ENCODE measurements at places on chromosomes 11 and 22. TPM values are rescaled to one million over a fixed set of nuclear protein-coding genes. Genes with fewer than 3 reads are reported as not detected.

The TEF gene
- 30.9 TPM for total RNA-seq

The PGM2L1 gene
- 8.7 TPM for total RNA-seq

The C11orf97 gene
- not detected for total RNA-seq

The APOA4 gene
- not detected for total RNA-seq

The OR5AR1 gene
- total RNA-seq = not detected

The SEPTIN5 gene
- total RNA-seq = 709 TPM

The PGA5 gene
- 15.0 TPM for total RNA-seq

The ACTN3 gene
- not detected for total RNA-seq

The NXPE2 gene
- total RNA-seq = 20.2 TPM

The KIRREL3 gene
- 0.82 TPM for total RNA-seq

The STK33 gene
- total RNA-seq = 2.0 TPM

The MGAT3 gene
- total RNA-seq = 10.1 TPM

The RGL4 gene
- total RNA-seq = not detected

DNA sequence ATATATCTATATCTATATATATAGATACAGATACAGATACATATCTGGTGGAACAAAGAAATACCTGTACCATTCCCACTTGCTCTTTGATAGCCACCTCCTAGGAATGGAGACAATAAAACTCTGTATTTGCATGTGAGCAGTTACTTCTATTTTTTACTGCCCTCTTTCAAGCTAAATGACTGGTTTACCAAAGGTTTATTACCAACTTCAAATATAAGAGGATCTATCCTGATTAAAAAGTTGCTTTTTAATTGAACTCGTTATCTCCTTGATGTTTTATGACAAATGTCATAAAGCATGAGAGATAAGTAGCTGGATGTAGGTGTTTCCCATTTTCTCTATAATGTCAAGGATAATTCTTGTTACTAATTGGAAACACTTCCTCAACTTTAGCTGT lies 21.7 kb upstream of the GRIK4 start:
- no peak for DNase-seq

DNA sequence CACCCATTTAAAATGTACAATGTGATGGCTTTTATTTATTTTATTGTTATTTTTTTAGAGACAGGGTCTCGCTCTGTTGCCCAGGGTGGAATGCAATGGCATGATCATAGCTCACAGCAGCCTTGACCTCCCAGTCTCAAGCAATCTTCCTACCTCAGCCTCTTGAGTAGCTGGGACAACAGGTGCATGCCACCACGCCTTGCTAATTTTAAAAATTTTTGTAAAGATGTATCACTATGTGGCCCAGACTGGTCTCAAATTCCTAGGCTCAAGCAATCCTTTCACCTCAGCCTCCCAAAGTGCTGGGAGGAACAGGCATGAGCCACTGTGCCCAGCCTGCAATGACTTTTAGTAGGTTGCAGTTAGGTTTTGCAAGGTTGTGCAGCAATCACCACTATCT lies 14.3 kb downstream of the CLDN5 start:
- no peak for DNase-seq

- DNase-seq = no peak
Observed at GRCh38 chr22:22948651-22949571, 61.3 kb downstream of the IGLL5 start.

GRCh38 chr22:22721681-22722354 lies 77.4 kb downstream of the GGTLC2 start:
- DNase-seq = no peak

- DNase-seq = no peak
Observed at GRCh38 chr22:28999919-29000556, 61.6 kb downstream of the C22orf31 start.

DNA sequence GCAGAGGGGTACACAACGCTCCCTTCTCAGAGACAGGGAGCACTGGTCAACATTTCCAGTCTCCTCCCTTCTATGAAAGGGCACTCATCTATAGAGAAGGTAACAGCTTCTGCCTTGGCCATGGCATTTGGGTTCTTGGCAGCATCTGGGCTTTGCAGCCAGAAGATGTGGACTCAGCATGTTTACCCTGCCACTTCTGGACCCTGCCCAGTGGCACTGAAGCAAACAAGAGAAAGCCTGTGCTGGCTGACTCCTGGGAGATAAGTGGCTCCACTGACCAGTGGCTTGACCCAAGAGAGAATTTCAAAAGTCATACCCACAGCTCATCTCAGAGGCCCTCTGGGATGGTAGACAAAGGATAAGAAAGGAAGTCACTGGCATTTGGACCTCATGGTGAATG lies 8.0 kb downstream of the CSNK2A3 start:
- no peak for DNase-seq

DNA sequence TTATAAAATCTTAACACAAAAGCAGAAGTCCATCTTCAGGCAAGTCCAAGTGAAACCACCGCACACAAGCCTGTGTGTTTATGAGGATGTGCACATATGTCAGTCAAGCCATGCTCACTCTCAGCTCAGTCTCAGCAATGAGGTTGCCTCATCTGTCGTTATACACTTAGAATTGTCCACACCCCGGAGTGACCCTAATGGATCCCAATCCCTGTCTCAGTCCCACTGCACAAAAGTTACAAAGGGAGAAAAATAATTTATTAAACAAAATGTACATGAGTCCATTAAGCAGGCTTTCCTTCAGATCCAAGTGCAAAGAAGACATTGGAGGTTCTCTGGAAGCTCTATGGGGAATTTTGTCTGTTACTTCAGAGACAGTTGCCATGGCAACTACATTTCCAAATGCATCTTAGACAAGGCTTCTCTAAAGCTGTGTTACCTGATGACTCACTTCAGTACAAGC lies 24.4 kb downstream of the OR8B12 start:
- DNase-seq = no peak

- DNase-seq = no peak
Observed at GRCh38 chr22:49735901-49736421, 91.7 kb downstream of the BRD1 start.

DNA sequence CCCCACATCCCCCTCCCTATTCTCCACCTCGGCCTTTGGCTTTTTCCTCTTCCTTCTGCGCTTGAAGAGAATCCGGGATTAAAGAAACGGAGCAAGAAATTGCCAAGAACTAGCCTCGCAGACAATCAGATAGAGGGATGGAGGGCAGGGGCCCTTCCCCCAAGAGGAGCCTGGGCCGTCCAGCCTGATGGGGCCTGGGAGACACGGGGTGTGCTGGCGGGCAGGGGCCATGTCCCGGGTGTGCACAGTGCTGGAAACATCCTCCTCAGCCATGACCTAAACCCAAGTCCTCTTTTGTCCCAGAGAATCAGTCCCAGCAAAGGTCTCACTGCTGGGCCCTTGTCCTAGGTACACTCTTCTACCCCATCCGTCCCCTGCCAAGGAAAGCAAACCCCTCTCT lies 47.7 kb upstream of the LMO1 start:
- no peak for DNase-seq

- DNase-seq = no peak
Observed at GRCh38 chr22:33467620-33468095, 409.5 kb upstream of the SYN3 start.

GRCh38 chr22:30810105-30810504 lies 115.4 kb downstream of the OSBP2 start:
- DNase-seq = no peak

- DNase-seq = no peak
Observed at GRCh38 chr22:45210991-45211390, 29.7 kb downstream of the KIAA0930 start.

GRCh38 chr11:73359341-73359740 lies 16.9 kb upstream of the RELT start:
- no peak for DNase-seq

DNA sequence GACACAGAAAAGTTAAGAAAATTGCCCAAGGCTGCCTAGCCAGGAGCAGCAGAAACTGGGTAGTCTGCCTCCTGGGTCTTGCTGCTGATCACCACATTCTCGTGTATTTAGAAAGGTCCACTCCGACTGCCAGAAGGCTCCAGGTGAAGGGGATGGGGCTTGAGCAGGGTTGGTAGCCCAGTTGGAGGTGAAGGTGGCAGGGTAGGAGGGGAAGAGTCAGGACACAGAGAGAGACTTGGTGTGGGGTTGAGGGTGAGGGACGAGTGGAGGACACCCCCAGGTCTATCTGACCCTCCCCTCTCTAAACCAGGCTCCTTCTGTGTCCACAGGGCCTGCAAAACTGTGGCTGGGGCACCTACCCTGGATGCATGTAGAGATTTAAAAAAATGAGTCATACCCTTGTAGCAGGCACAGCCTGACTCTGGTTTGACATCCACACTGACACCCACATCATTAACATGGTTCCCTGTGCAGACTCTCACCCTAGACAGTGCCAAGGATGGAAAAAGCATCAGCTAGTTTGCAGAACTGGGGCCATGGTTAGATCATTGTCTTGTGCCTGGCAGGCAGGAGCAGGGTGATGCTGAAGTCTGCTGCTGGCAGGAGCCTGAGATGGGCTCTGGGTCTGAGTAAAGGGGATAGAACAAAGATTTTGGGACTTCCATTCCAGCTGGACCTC lies 273.2 kb downstream of the TENM4 start:
- no peak for DNase-seq

GRCh38 chr11:121282886-121283502 lies 9.6 kb upstream of the SC5D start:
- DNase-seq = no peak

- DNase-seq = no peak
Observed at GRCh38 chr11:111707039-111707690, 59.0 kb downstream of the PPP2R1B start.

DNA sequence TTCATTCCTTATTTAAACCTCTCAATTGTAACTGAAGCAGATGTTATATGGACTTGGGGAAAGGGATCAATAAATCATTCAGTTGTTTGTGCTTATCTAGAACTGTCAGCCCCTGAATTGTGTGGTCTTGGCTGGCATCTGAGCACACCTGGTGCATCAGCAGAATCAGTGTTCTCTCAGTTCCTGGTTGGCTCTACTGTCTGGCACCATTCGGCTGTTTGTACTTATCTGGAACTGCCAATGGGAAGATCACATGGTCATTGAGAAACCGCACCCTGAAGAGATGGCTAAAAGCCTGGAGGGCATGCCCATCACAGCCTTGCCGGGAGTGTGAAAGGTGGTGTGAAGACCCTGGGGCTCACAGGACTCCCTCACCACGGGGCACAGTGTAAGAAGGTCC lies 37.1 kb upstream of the EHF start:
- DNase-seq = no peak

GRCh38 chr11:132050049-132050448 lies 679.6 kb downstream of the NTM start:
- no peak for DNase-seq

GRCh38 chr22:22878801-22879674 lies 8.6 kb upstream of the IGLL5 start:
- no peak for DNase-seq

GRCh38 chr22:18931905-18932652 lies 4.0 kb downstream of the PRODH start:
- no peak for DNase-seq

- DNase-seq = peak; percentile 58
Observed at GRCh38 chr11:44893846-44894617, 56.7 kb downstream of the TP53I11 start.

DNA sequence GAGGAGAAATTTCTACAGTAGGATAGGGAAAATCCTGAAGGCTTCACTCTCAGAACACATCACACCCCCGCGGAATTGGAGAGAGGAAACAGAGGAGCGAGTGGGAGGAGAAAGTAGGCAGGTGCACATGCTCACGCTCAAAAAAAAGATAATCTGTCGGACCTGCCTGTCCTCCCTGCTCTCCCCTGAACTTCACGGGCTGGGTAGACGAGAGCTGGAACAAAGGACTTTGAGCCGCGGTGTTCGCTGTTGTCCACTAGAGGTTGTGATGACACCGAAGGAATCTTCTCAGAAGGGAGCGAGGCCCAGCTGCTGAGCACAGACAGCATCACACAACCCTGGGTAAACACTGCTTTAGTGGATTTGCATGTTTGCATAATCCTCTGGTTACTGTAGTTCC lies 5.0 kb downstream of the SEZ6L start:
- no peak for DNase-seq

- no peak for DNase-seq
Observed at GRCh38 chr11:102317768-102318103, 452 bp downstream of the BIRC3 start.

GRCh38 chr22:42431401-42432019 lies 693 bp downstream of the NFAM1 start:
- no peak for DNase-seq

- DNase-seq = no peak
Observed at GRCh38 chr11:44016131-44016530, 31.6 kb upstream of the ACCSL start.

GRCh38 chr11:5899534-5899933 lies 6.5 kb downstream of the OR52E5 start:
- DNase-seq = no peak

DNA sequence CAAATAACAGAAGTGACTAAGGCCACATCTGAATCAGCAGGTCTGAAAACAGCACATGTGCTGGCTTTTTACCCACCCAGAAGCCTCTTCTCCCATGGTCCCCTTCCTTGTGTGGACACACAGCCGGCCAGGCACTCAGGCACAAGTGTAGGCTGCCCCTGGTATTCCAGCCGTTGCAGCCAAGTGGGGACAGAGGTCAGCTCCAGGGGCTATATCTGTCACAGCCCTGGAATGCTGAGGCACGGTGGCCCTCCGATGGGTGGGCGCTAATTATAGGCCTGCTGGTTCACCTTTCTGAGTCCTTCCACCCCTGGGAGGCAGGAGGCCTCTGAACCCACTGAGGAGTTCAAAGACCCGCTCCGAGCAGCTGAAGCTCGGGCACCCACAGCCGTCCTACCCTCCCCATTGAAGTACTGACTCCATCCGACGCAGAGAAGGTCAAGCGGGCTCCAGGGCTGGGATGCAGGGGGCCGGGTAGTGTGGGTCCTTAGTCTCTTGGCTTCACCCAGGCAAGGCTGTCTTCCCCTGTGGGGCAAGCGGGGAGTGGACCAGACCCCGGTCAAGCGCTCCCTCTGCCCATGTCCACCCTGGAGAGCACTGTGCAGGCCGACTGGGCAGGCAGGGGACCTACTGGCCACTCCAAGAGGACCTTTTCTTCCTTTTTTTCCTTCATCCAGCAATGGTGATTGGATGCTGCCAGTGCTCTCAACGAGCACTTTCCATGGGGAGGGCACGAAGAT lies 14.3 kb downstream of the FGF3 start:
- DNase-seq = no peak
